Cortex of kidney (tissue), 1 donor: ENCODE measurements at places on chromosomes 4 and X.

DNA sequence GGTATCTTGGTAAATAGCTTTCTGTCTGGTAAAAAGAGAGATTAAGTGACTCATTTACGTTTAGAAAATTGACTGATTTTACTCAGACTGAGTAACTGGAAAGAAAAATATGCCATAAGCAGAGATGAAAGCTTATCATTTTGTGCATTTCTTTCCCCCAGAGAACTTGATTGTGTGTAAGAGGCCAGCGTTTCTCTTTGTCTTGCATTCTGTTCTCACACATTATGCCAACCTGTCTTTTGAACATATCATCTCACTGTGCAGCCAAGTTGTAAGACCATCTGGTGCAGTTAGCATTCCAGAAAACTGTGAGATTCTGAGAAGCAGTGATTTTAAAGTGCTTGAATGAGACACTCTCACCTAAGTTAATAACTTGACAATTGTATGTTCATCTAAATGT lies 651.3 kb downstream of the TECRL start:
- no peak for DNase-seq

DNA sequence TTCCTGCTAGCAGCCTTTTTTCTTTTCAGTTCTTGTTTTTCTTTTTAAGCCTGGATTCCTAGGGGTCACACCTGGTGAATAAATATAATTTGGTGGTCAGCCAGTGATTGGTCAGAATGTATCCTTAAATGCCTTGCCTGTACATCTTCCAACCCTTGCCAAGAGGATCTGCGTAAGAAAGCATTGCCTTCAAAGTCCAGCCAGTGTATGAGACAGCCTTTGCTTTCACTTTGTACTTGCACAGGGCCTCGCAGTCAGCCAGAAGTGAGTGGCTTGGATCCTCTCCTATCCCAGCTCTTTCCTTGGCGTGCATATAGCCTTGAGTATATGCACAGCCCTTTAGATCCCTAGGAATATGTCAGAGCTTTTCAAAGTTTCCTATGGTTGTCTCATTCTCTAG lies 22.2 kb downstream of the KANTR start:
- DNase-seq, result no peak

GRCh38 chrX:17606231-17606630 lies 131.1 kb upstream of the SCML1 start:
- DNase-seq, result no peak

GRCh38 chr4:106277140-106277675 lies 38.8 kb downstream of the TBCK start:
- DNase-seq, result no peak

DNA sequence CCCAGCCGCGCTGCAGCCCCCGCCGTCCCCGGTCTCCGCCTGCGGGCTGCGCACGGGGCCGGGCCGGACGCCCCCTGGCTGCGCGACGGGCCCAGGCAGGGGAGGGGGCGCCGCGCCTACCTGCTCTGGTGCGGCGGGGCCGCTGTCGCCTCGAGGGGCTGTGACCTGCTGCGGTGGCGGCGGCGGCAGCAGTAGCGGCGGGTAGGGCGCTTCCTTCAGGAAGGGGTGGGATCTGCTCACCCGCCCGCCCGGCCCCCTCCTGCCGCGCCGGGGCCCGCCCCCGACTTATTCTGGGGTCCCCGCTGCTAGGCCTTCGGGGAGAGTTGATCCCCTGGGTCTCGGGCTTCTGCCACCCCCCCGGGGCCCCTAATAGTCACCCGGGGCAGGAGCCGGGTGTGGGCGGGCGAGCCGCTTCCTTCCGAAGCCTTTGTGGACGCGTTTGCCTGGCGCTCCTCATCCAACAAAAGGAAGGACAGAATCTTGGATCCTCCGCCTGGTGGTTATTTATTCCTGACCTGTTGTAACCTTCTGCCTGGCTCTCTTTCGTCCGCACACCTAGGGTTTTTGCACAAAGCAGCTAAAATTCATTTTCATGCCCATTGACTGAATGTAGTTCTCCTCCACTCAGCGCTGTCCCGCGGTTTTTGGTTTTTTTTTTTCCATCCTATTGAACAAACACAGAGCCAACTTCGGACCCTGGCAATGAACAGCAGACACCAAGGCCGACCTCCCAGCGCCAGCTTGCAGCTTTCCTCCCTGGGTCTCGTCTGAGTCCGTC lies at the start of gene TMEM150C:
Gene TMEM150C, minus strand, starts transcription at position 203 of the 778 bp plus-strand sequence. CDS start 57,331 bp downstream, outside the sequence.
- DNase-seq, result no peak

DNA sequence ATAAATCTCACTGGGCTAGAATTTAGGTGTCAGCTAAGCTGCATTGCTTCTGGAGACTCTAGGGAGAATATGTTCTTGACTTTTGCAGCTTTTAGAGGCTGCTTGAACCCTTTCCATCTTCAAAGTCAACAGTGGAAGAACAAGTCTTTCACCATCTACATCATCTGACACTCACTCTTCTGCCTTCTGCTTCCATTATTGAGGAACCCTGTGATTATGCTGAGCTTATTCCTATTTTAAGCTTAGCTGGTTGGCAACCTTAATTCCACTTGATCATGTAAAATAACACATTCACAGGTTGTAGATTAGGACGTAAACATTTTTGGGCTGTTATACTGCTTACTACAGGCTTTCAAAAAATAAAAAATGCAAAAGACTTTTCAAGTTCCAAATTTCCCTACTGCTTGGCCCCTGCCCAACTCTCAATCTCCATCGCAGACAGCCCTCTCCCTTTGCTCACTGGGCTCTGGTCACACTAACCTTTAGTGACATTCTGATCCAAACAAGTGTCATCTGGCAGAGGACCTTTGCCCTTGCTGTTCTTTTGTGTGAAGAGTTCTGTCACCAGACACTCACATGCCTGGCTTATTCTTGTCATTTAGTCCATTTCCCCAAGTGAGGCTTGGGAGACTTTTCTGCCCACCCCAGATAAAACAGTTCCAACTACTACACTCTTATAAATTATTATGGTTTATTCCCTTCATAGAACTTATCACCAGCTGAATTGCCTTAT lies 1056.0 kb downstream of the STIM2 start:
- DNase-seq, result no peak

DNA sequence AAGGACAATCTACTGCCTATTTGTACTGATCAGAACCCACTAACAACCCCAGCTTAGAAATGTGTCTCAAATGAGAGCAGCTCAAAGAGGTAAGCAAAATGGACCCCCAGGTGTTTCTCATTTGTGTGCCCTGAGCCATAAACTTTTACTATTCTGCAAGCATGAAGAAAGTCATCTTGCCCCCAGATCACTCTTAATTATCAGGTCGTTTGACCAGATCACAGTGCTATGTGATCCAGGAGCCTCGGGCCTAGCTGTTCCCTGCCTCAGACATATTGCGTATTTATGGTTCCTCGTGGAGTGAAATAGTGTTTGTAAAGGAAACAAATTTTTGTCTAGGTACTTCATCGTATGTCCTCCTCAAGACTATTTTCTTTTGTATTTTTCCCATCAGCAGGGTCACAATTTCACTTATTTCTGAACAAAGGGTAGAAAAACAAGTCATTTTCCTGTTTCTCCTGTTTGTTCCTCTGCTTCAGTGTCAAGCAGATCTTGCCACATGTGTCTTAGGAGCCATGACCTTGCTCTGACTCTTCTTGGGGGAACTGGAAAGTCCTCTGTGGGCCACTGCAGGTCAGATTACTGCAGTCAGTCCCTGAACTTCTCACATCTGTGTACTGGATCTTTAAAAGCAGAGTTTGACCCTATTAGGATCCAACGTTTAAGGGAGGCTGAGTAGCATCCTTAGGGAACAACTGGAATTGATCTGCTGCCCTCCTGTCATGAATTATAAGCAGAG lies 194.9 kb downstream of the PALLD start:
- no peak for DNase-seq

DNA sequence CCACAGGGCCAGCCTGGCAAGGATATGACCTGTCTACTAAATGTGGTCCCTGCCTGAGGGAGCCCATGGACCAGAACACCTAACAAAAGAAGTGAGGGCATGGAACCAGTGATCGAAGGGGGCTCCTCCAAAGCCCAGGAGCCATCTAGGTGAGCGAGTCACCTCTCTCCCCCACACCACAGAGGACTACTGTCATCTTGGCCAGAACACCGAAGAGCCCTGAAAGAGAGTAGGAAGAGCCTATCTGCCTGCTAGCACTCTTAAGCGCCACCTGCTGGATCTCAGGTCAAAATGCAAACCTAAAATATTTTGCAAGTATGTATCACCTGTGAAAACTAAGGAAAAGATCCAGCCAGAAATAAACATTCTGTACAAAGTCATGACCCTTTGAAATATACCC lies 137.9 kb upstream of the ZXDB start:
- no peak for DNase-seq

DNA sequence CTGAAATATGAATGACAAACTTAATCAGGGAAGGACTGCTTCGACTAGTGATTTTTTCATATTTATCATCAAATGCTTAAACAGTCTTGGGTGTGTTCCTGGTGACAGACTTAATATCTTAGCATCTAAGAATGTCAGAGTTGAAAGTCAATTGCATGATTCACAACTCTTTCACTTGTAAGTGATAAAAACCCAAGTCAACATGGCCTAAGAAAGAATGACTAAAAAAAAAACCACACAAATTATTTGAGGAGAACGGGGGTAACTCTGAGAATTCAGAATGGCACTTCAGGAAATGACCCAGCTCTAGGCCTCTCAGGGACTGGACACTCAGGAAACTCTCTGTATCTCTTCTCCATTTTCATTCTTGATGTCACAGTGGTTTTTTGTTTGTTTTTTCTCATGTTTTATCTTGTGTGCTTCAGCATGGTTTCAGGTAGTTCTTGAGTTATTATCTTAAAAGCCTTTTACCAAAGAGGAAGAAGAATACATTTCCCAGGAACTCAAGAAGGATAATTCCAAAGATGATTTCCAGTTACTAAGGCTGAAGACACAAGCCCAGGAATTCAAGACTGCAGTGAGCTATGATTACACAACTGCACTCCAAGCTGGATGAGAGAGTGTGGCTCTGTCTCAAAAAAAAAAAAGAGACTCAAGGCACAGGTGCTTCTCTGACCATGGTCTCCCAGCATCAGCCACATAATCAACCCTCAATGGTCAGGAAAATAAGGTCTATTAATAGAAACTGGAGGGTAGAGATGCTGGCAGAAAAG lies 1697.8 kb upstream of the IGFBP7 start:
- no peak for DNase-seq

DNA sequence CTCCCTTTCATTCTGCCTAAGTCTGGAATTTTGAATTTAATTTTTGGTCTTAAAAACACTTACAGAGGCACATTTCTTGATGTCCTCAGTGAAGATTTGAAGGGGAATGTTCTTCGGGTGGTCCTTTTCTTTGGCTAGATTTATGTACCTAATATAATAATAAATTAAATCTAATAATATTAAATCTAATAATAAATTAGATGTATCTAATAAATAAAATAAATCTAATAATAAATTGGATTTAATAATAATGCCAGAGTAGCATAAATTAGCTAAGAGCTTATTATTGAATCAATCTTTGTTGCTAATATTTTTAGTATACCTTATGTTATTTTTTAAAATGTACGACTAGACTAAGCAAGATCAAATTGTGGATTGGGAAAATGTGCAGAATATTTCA lies 39.8 kb downstream of the MAD2L1 start:
- DNase-seq, result no peak

GRCh38 chrX:35664833-35665232 lies 133.3 kb upstream of the MAGEB16 start:
- no peak for DNase-seq

- no peak for DNase-seq
Measured at GRCh38 chr4:1978226-1978625, 30.5 kb downstream of the NELFA start.

GRCh38 chr4:111064342-111064993 lies 441.6 kb upstream of the PITX2 start:
- DNase-seq, result no peak
